Ammon's horn (tissue), 1 donor: ENCODE measurements at places on chromosomes 6 and 20.

DNA sequence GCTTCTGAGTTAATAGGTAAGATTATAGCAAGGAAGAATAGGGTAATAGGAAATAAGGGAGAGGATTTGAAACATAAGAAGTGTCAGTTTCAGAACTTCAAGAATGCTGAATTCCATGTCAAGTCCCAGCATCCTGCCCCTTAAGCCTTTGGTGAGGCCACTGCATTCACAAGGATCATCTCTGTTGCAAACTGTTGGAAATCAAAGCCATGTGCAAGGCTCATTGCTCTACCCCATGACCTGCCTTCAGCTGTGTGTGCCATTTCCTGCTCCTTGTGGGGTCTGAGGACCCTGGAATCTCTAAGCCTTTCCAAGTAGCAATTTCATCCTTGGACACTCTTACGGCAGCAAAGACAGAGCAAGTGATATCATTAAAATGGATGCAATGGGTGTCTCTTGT lies 203.0 kb downstream of the CDC5L start:
- DNase-seq, result no peak

GRCh38 chr20:58149437-58150091 lies 78.9 kb downstream of the ANKRD60 start:
- DNase-seq, result no peak

GRCh38 chr6:130489514-130489913 lies 123.7 kb downstream of the TMEM200A start:
- DNase-seq, result no peak

- DNase-seq, result no peak
Measured at GRCh38 chr6:6927521-6928361, 180.0 kb upstream of the RREB1 start.

- DNase-seq, result no peak
Measured at GRCh38 chr6:25136854-25137253, 142.3 kb upstream of the CARMIL1 start.

GRCh38 chr6:137873273-137873762 lies 6.3 kb downstream of the TNFAIP3 start:
- peak; percentile 43 for DNase-seq

GRCh38 chr6:89711801-89712200 lies 73.3 kb upstream of the LYRM2 start:
- no peak for DNase-seq

- no peak for DNase-seq
Measured at GRCh38 chr20:3128275-3128984, 31.2 kb downstream of the FASTKD5 start.

- no peak for DNase-seq
Measured at GRCh38 chr6:47073125-47074110, 31.3 kb upstream of the ADGRF1 start.

DNA sequence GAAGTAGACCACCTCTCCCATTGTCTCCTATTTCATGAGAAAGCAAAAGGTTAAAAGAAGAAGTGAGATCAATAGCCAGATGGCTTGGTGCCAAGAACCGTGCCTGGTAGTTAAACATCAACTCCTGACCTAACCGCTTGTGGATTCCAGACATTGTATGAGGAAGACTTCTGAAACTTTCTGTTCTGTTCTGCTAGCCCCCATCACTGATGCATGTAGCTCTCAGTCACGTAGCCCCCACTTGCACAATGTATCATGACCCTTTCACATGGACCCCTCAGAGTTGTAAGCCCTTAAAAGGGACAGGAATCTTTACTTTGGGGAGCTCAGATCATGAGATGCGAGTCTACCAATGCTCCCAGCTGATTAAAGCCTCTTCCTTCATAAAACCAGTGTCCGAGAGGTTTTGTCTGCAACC lies 301.2 kb downstream of the RNGTT start:
- no peak for DNase-seq

DNA sequence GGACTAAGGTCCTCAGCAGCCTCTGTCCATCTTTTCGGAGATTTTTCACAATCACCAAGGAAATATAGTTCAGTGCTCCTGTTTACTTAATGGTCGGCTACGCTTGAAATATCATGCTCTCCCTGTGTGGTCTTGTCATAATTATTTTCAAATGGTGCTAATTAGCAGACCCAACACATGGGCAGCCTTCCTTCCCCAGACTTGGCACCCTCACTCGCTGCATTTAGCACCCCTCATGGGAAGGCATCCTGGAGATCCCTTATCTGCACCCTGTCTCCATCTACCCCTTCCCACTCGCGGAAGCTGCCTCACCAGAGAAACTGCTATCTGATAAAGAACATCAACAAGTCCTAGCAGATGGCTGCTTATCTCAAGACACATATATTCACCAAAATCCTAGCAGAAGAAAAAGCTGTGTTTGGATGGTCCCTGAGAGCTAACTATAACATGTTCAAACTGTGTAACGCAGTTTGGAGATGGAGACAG lies 131.0 kb upstream of the ESR1 start:
- no peak for DNase-seq

DNA sequence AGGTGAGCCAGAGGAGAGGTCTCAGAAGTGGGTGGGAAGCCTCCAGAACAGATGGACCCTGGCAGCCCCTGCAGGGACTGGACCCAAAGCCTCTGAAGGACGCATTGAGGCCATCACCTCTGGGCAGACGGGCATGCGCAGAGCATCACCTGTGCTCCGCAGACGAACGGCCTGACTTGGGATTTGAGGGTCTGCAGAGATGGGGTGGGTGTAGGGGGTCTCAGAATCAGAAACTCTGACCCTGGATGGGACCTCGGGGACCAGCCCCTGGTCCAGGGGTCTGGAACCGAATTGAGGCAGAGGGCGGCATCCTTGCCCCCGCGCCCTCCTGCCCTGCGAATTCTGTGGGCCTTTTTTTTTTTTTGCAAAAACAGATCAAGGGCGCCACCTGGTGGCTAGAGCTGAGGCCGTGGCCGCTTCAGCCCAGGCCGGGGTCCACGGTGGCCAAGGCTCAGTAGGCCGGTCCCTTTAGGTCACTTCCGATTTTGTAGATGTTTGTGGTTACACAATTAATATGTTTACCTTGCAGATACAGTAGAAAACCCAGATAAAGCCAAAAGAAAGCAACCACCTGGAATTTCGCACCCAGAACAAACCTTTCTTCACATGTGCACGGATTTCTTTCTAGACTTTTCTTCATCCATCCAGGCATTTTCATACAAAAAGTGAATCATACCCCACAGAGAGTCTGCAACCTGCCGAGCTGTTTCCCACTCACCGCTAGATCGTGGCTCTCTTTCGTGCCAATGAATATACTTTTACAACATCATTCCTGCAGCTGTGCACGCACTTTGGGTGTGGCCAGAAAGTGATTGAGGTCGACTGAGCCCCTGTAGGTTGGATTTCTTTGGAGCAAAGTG lies 25.9 kb downstream of the ZBP1 start:
- no peak for DNase-seq

DNA sequence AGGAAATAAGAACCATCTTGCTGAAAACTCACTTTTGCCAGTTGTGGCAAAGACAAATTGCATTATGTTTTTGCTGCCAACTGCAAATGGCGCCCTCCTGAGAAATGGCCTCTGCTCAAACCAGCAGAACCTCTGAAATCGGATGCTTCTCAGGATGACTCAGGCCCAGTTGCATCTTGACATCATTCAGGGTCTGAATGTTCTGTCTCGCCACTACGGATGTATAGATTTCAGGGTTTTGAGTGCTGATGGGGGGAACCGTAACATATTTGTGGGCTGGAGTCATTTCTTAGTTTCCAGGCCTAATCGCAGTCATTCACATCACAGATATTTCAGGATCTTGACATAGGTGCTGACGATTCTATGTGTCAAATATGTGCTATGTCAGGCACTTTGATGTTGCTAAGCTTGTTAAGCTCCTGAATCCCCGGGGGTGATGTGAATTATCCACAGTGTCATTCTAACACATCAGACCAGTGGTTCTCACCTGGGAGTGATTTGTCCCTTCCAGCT lies 207.1 kb downstream of the NFATC2 start:
- no peak for DNase-seq

DNA sequence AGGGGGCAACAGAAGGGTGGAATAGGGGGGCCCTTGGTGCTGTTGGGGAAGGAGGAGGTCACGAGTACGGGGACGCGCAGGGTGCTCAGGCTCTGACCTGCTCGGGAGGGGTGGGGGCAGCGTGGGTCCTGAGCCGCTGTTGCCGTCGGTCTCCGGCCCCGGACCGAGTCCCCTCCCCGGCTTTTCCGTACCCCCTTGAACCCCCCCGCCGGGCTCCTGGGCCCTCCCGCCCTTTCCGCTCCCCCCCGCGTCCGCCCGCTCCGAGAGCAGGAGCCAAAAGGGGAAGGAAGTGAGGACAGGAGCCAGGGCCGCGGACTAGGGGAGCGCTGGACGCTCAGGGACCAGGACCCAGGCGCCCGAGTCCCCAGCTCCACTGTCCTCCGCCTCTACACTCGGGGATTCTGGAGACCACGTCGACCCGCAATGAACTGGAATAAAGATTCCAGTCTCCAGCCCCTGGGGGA lies at the start of gene RGL2:
RGL2 (minus strand) TSS at position 170 of the 464 bp plus-strand sequence. CDS start 332 bp downstream, outside the sequence.
- peak; percentile 86 for DNase-seq

GRCh38 chr6:165834613-165835259 lies 171.7 kb upstream of the PDE10A start:
- peak; percentile 41 for DNase-seq

DNA sequence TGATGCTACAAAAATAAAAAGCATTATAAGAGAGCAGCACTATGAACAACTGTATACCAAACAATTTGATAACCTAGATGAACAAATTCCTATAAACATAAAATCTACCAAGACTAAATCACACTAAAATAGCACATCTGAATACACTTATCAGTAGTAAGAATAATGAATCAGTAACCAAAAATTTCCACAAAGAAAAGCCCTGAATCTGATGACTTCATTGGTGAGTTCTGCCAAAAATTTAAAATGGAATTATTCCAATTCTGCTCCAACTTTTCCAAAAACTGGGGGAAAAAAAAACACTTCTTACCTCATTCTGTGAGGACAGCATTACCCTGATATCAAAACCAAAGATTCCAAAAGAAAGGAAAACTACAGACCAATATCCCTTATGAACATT lies 206.2 kb downstream of the WDR27 start:
- DNase-seq, result no peak

DNA sequence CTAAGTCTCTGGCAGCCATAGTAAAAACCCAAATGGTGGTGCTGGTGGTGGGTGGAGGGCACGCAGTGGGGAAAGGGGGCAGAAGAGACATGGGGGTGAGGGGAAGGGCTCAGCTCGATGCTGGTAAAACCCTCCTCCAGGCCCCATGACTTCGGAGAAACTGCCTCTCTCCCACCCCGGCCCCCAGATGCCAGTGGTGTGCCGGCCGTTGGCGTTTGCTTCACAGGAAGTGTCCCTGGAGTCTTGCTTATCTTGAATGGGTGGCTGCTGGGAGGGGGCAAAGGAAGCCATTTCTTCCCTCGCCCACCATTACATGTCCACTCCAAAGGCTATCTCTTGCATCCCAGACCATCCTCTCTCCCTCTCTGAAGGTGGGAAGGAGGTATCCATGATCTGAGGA lies 25.4 kb downstream of the VEGFA start:
- no peak for DNase-seq
